ENCODE measurements at places on chromosomes 2 and 18.
A peak's percentile ranks its signal among the peaks of the same experiment; 100 is the strongest.

DNA sequence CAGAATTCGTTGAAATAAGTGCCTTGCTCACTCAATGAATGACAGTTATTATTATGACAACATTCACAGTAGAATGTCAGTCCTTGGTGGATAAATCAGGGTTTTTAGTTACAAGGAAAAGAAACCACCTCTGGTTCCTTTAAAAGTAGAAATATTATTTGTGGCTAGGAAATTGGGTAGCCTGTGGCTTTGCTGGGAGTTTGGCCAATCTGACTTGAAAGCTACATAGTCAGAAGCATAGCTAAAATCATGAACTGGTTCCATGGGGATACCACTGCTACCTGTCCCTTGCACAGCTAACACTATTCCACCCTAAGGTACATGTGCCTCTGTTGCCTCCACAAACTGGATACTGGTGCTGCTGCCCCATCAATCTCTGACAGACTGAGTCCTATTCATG lies 12.8 kb upstream of the SMCHD1 start:
- no peak for DNase-seq

- no peak for DNase-seq
Measured at GRCh38 chr2:108919571-108920373, 69.2 kb downstream of the EDAR start.

- DNase-seq: no peak
Measured at GRCh38 chr2:24508878-24509277, 17.8 kb downstream of the NCOA1 start.

DNA sequence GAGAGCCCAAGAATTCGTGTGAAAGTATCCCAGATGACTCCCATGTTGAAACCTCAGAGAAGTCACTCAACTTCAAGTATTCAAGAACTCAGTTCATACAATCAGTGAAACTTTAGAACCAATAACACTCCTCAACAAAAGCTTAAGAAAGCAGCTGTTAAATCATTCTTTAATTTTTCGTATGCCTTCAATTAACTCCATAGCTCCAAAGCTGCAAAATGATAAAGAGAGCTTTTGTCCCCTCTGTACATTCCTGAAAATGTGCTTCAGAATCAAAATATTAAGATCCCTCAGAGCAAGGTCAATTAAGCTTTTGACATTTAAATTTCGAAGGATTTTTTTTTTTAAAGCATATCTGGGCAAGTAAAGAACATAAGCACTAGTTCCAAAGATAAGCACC lies 4.7 kb downstream of the COBLL1 start:
- DNase-seq: no peak

GRCh38 chr2:7007846-7008741 lies 90.9 kb downstream of the RNF144A start:
- no peak for DNase-seq

DNA sequence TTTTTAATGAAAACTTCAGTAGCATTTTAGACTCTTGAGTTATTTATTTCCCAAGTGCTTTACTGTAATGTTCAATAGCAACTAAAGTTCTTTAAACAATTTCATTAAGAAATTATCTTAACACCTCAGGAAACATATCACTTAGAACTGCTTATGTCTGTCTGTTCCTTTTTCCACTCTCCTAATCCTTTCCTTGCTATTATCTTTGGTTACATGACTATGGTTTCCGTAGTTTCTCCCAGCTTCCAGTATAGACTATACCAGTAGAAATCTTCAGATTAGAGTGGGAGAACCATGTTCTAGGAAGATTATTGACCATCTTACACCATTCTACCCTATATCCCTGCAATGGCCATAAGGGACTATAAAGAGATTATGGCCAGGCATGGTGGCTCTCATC lies 280.0 kb downstream of the EXOC6B start:
- no peak for DNase-seq

GRCh38 chr2:55282110-55282917 lies 13.3 kb upstream of the MTIF2 start:
- peak; percentile 38 for DNase-seq
